ENCODE measurements at places on chromosomes 11 and 22.

DNA sequence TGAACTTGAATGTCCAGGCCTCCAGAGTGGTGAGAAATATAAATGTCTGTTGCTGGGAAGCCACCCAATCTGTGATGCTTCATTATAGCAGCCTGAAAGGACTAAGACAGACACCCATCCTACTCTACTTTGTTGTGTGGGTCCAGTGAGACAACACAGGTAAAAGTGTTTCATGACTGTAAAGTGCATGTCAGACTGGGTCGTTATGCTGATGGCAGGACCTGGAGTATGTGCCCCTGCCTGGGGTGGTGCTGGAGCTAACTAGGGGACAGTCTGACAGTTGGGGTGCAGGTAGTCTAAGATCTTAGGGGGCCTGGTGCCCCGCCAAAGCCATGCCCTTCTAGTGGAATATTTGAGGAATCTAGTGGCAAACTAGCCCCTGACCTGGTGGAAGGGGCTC lies 165.6 kb downstream of the TRIM29 start:
- no peak for DNase-seq

DNA sequence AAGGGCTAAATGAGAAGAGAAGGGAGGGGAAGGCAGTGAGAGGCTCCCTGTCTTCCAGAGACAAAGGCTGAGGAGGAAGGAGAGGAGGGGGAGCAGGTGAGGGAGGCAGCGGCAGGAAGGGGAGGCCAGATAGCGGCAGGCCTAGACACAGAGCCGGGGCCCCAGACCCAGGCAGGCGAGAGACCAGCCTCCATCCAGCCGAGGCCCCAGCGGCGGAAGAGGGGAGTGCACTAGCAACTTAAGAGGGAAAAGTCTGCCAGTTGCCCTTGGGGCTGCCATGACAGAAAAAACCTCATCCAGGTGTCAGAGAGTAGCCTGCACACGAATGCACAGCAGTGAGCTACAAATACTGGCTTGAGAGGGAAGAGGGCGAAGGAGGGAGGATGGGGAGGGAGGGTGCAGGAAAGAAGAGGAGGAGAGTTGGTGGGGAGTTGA lies 46.7 kb downstream of the IGLL1 start:
- peak; percentile 62 for DNase-seq

- no peak for DNase-seq
Observed at GRCh38 chr11:19849107-19849789, 136.6 kb downstream of the NAV2 start.

DNA sequence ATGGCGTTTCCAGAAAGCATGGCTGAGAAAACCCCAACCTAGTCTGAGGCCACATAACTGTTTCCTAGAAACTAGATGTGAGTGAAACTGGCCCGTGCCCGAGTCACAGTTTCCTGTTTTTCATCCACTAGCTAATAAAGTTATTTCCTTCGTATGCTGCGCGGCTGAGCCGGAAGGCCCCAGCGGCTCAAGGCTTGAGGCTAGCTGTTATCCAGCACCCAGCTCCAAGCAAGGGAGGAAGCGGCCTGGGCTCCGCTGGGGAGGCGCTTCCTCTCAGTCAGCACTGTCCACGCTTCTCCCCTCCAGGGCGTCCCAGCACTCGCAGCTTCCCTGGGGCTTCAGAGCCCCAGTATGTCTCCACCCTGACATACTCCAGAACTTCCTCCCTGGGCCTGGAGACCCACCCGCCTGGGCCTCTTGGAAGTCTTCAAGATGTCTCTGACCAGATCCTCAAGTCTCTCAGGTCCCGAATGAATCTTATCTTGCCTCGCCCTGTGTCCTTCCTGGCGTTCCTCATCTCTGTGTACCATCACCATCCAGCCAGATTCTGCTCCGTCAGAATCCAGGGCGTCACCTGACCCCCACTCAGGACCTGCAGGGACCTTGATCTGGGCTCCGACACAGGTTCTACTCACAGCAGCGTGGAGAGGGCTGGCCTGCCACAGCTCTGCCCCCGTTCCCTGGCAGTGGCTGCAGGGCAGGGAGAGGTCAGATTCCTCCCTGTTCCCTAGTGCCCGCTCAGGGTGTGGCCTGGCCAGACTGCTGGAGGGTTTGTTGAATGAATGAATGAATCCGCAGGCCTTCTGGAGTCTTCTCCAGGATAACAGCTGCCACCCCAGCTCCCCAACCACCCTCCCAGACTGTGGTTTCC lies 81.9 kb downstream of the LRRC32 start:
- no peak for DNase-seq

GRCh38 chr11:132962041-132962440 lies 570.3 kb downstream of the OPCML start:
- DNase-seq, result no peak

- no peak for DNase-seq
Observed at GRCh38 chr11:23687991-23688390, 808.9 kb upstream of the LUZP2 start.

DNA sequence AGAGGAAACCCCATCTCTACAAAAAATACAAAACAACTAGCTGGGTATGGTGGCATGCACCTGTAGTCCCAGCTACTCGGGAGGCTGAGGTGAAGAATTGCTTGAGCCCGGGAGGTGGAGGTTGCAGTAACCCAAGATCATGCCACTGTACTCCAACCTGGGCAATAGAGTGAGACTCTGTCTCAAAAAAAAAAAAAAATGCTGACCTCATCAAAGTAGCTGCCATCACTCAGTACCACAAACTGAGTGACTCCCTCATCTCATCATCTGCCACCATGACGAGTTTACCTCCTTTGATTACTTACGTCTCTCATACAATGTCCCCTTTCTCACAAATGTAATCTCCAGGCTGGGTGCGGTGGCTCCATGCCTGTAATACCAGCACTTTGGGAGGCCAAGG lies 117.2 kb upstream of the CLPB start:
- DNase-seq, result no peak

- no peak for DNase-seq
Observed at GRCh38 chr22:16963189-16963945, 44.7 kb downstream of the GAB4 start.

DNA sequence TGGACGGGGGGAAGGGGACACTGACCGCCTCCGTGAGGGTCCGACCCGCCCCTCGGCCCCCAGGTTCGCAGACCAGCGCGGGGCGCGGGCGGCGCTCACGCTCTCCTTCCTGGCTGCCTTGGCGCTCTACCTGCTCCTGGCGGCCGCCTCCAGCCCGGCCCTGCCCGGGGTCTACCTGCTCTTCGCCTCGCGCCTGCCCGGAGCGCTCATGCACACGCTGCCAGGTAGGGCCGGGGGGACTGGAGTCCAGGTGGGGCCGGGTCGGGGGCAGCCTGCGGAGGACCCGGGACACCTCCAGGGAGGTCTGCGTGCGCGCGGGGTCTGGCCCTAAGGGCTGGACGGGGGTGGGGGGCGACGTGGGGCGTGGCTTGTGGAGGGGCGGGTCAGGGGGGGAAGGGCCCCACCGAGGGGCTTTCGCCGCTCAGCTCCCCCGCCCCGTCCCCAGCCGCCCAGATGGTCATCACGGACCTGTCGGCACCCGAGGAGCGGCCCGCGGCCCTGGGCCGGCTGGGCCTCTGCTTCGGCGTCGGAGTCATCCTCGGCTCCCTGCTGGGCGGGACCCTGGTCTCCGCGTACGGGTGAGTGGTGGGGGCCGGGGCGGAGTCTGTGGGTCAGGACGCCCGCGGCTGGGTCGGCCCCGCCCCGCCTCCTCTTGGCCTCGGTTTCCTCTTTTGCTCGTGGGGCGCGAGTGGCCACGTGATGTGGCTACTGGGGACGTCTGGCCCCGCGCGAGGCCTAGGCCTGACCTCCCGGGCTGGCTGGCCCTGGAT lies 19.9 kb downstream of the PHLDA2 start:
- no peak for DNase-seq

DNA sequence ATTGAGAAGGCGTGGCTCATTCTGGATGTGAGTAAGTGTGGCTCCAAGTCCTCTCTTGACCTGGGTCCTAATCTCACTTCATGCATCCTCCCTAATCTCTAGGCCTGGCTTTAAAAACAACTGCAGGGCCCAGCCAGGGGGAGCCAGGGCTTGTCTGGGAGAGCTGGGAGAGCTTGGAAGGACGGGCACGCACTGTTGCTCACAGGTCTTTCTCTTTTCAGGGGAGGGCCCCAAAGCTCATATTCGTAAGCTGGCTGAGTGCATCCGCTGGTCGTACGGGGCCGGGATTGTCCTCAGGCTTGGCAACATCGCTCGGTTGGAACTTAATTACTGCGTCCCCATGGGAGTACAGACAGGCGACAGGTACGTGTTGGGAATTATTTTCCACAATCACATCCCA lies 34.1 kb upstream of the PARVB start:
- DNase-seq, result no peak

DNA sequence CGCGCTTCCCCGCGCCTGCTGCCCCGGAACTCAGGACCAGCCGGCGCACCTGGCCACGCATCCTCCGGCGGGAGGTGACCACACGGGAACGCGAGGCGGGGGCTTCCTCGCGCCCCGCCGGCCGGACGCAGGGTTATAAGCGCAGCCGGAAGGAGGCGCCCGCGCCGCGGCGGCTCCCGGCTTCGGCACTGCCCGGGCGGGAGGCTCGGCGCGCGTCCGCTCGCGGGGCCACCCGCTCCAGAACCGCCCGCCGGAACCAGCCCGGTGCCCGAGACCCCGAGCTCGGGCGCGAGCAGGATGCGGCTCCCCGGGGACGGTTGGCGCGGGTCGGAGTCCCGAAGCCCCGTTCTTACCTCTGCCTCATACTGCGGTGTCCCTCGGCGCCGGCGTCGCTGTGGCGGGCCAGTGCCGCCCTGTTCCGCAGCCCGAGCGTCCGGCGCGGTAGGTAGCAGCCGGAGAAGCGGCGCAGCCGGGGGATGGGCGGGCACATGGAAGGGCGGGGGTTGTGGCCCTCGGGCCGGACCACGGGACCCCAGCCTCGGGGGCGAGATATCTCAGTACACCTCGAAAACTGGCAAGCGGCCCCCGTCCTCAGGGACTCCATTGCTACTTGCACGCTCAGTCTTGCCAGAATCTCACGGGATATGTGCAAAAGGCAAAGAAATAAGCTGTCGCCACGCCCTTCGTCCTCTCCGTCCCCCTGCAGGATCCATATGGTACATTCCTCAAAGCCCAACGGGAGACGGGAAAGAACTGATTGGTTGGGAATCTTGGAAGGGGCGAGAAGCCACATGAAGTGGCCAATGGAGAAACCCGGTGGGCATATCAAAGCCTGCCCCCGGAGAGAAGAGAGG lies 23.1 kb downstream of the MICAL3 start:
- DNase-seq, result peak; percentile 91

DNA sequence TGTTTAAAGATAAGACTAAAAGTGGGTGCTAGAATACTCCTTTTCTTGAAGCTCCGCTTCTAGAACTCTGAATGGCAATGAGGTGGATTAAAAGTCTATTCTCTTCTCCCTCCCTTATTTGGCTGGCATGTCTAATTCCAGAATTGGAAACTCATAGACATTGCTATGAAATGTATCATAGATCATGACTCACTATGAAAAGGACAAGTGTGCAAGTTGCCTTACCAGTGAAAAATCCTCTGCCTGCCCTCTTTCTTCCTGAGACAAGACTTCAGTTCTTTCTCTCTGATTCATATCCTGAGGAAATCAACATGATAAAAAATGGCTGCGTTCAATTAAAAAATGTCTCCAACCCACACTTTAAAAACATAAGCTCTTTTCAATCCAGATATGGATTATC lies 73.2 kb upstream of the BLID start:
- no peak for DNase-seq

- DNase-seq, result peak; percentile 30
Observed at GRCh38 chr11:69233744-69234570, 60.0 kb upstream of the MYEOV start.

- no peak for DNase-seq
Observed at GRCh38 chr11:129813231-129813791, 2.3 kb upstream of the TMEM45B start.

DNA sequence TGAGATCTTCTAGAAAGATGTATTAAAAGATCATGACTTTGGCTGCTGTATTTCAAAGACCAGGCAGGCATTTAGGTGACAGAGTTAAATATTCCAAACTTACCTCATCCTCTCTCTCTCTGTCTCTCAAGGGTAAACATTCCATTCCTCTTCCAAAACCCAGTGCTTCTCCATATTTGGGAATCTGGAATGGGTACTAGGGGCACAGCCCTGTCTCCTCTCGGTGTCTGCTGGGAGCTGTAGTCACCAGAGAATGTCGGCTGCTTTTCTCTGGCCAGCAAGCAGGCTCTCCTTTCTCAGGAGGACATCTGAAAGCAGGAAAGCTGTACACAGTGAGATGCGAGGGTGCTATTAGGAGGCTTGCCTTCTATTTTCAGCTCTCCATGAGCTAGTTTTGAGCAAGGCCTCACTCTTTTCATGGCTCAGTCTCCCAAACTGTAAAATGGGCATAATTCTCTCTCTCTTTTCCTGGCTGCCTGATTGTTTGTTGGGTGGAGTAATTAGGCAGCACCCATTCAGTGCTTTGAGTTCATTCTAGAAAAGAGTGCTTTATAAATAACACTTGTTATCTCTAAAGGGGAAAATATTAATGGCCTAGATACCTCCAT lies 9.3 kb upstream of the PEX26 start:
- no peak for DNase-seq

- DNase-seq, result no peak
Observed at GRCh38 chr11:44771252-44771734, 44.5 kb downstream of the TSPAN18 start.

GRCh38 chr22:12601870-12602779 lies 2925.9 kb upstream of the OR11H1 start:
- no peak for DNase-seq

DNA sequence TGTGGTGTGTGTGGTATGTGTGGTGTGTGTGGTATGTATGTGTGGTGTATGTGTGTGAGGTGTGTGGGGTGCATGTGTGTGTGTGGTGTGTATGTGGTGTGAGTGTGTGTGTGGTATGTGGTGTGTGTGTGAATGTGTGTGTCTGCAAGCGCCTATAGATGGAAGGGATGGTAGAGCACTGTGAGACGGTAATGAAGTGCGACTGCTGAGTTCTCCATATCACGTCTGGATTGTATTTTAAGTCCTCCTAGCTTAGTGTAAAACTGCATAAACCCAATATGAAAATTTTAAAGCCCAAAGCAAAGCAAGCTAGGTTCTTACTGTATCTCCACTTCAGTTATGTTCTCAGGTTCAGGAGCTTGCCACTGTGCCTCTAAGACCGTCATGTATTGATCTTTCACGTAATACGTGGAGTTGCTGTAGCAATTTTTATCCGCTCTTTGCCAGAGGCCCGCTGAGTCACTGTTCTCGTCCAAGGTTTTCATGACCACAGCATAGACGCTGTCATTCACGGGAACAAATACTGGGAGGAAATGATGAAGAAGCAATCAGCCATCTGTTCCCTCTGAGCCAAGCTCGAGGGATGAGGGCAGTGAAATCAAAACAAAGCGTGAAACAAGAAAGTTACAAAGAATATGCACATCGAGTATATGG lies 5.5 kb downstream of the PLET1 start:
- DNase-seq, result no peak
